ENCODE measurements at places on chromosomes 4 and X.

- no peak overlapping the region for H3K27ac ChIP-seq
- DNase-seq = no peak
- H3K4me1 ChIP-seq = no peaks in the 10 kb centered on the region
Measured at GRCh38 chr4:102451266-102451665, 49.9 kb upstream of the NFKB1 start.

- no peaks in the 10 kb centered on the region for H3K4me1 ChIP-seq
- peaks cover 13% of the 10 kb centered on the region for H3K27me3 ChIP-seq
- H3K4me3 ChIP-seq = no peak overlapping the region
Measured at GRCh38 chr4:2343476-2343875, 75.0 kb downstream of the ZFYVE28 start.

- H3K4me3 ChIP-seq = no peak overlapping the region
- DNase-seq = no peak
- H3K27me3 ChIP-seq = no peaks in the 10 kb centered on the region
- H3K4me1 ChIP-seq = peaks cover 2% of the 10 kb centered on the region
- no peaks in the 10 kb centered on the region for H3K36me3 ChIP-seq
- H3K27ac ChIP-seq = no peak overlapping the region
Measured at GRCh38 chr4:78483811-78484210, 67.8 kb upstream of the ANXA3 start.

- DNase-seq = peak; percentile 11
- no peaks in the 10 kb centered on the region for H3K4me1 ChIP-seq
- no peak overlapping the region for H3K4me3 ChIP-seq
- H3K36me3 ChIP-seq = no peaks in the 10 kb centered on the region
Measured at GRCh38 chr4:138663883-138664282, 351.7 kb upstream of the NOCT start.

- H3K4me3 ChIP-seq = no peak overlapping the region
- no peaks in the 10 kb centered on the region for H3K4me1 ChIP-seq
- H3K36me3 ChIP-seq = no peaks in the 10 kb centered on the region
- no peak overlapping the region for H3K27ac ChIP-seq
Measured at GRCh38 chr4:8646296-8647093, 53.9 kb downstream of the CPZ start.

- H3K27ac ChIP-seq = no peak overlapping the region
- no peaks in the 10 kb centered on the region for H3K4me1 ChIP-seq
- no peaks in the 10 kb centered on the region for H3K36me3 ChIP-seq
- no peak overlapping the region for H3K4me3 ChIP-seq
- no peaks in the 10 kb centered on the region for H3K27me3 ChIP-seq
Measured at GRCh38 chr4:139985401-139985800, 168.6 kb downstream of the MAML3 start.

DNA sequence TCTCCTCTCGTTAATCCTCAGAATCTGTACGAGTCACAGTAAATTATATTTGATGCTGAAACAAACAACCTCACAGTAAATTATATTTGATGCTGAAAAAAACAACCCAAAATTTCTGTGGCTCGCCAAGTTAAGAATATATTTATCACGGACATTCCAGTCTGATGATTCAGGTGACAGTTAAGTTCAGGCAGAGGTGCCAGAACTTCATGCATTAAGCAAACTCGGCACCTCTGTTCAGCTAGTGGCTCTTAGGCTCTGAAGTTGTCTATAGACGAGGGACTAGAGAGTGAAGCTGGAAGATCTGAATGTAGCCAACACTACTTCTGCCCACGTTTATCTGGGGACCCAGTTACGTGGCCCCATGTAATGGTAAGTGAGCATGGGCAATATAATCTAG, 132.2 kb upstream of the AGA start:
- no peak overlapping the region for H3K27ac ChIP-seq
- H3K4me1 ChIP-seq = peaks cover 10% of the 10 kb centered on the region
- no peaks in the 10 kb centered on the region for H3K27me3 ChIP-seq
- no peaks in the 10 kb centered on the region for H3K36me3 ChIP-seq
- no peak for DNase-seq

DNA sequence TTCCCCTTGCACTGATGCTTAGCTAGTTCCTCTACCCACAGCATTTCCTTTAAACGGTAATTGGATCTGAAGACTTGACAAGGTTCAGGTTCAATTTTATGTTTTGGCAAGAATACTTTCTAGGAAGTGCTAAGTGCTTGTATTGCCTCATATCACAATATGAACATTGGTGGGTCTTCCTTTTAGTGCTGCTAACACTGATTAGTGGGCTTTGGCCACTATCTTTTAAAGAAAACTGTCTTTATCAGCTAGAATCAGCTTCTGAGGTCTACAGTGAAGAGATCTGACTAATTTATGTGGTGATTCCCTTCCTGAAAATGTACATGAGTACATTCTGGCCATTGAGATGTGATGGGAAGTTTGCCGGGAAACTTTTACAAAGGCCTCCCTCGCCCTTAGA, 316.7 kb upstream of the KLF3 start:
- no peaks in the 10 kb centered on the region for H3K36me3 ChIP-seq
- H3K27ac ChIP-seq = no peak overlapping the region
- no peaks in the 10 kb centered on the region for H3K4me1 ChIP-seq
- H3K27me3 ChIP-seq = peaks cover 4% of the 10 kb centered on the region

GRCh38 chr4:118035309-118035708, 1.0 kb downstream of the NDST3 start:
- no peaks in the 10 kb centered on the region for H3K36me3 ChIP-seq
- no peak overlapping the region for H3K4me3 ChIP-seq
- H3K27me3 ChIP-seq = 0 out of 2 replicates have a peak, but pooled peaks cover 2% of the 10 kb centered on the region
- no peak overlapping the region for H3K27ac ChIP-seq
- no peaks in the 10 kb centered on the region for H3K4me1 ChIP-seq

DNA sequence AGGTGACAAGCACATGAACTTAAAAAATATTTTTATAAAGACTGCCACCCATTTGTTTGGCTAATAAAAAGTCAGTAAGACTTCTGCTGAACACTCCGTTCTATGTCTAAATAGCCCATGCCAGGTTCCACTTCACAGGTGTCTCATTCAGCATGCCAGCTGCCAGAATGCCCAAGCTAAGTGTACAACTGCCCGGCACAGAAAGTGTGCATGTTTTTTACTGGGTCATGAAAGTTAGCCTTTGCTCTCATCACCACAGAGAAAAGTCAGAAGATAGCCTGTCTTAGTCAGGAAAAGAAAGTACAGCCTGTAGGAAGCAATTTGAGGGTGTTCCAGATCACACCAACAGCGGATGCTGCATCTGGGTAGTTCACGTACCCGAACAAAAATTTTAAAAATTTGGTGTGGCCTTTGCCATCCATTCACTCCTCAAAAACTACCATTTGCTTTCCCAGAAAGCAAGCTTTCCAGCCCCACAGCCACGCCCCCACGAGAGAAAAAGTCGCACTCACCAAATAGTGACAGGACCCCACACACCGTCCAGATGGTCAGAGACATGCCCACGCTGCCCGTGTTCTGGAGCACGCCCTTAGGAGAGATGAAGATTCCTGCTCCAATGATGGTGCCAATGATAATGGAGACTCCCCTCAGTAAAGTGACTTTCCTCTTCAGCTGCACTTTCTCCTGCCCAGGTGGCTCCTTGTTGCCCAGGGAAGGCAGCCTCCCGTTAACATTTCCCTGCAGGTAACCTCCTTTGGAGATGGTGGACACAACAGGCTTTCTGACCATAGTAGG, 671 bp downstream of the SLC7A11 start:
- no peaks in the 10 kb centered on the region for H3K36me3 ChIP-seq
- no peaks in the 10 kb centered on the region for H3K27me3 ChIP-seq
- DNase-seq = peak; percentile 38
- peak overlapping the region; percentile 92 for H3K27ac ChIP-seq

GRCh38 chrX:27619975-27620374, 29.8 kb downstream of the DCAF8L2 start:
- no peaks in the 10 kb centered on the region for H3K27me3 ChIP-seq
- peak; percentile 8 for DNase-seq
- H3K36me3 ChIP-seq = no peaks in the 10 kb centered on the region
- H3K27ac ChIP-seq = no peak overlapping the region

DNA sequence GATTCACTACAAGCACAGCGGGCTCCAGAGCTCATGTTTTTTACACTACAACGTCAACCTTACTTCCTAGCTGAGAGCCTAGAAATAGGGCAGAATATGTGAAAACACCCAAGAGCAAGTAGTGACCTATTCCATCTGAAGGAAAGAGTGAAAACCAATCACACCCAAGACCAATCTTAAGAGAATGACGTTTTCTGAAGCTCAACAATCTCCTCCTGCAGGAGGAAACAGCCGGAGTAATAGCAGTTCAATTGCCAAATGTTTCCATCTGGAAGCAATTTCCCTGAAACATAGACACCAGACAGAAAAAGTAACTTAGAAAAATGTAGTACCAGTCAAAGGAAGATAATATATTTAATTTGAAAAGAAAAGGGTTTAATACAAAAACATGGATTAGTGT, 142.4 kb downstream of the ANXA5 start:
- H3K4me1 ChIP-seq = no peaks in the 10 kb centered on the region
- H3K27ac ChIP-seq = no peak overlapping the region
- H3K4me3 ChIP-seq = no peak overlapping the region
- H3K27me3 ChIP-seq = no peaks in the 10 kb centered on the region
- no peak for DNase-seq
- no peaks in the 10 kb centered on the region for H3K36me3 ChIP-seq

- no peak for DNase-seq
- no peak overlapping the region for H3K27ac ChIP-seq
- H3K27me3 ChIP-seq = no peaks in the 10 kb centered on the region
- peaks cover 12% of the 10 kb centered on the region for H3K4me1 ChIP-seq
Measured at GRCh38 chrX:136159611-136160025, 12.3 kb downstream of the FHL1 start.

- H3K27me3 ChIP-seq = peaks cover 20% of the 10 kb centered on the region
- no peaks in the 10 kb centered on the region for H3K36me3 ChIP-seq
- no peak overlapping the region for H3K4me3 ChIP-seq
- DNase-seq = no peak
- no peaks in the 10 kb centered on the region for H3K4me1 ChIP-seq
Measured at GRCh38 chr4:57168982-57169381, 58.8 kb upstream of the IGFBP7 start.

DNA sequence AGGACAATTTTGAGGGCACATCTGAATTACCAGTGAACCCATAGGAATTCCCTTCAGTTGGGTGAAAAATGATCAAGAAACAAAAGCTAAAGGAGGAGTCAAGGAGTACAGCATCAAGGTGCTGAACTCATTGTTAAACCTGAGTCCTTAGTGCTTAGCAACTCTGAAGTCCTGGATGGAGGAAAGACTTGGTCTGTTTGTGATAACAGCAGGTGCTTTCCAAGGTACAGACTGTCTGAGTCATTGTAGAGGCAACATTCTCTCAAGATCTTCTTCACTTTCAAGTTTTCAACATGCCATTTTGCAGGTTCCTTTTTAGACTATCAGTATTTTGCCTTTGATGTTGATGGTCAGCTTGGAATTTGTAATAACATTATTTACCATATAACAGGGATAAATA, 293.9 kb downstream of the AFF2 start:
- H3K4me1 ChIP-seq = no peaks in the 10 kb centered on the region
- no peaks in the 10 kb centered on the region for H3K27me3 ChIP-seq
- H3K36me3 ChIP-seq = no peaks in the 10 kb centered on the region
- H3K4me3 ChIP-seq = no peak overlapping the region
- DNase-seq = no peak
- H3K27ac ChIP-seq = no peak overlapping the region

DNA sequence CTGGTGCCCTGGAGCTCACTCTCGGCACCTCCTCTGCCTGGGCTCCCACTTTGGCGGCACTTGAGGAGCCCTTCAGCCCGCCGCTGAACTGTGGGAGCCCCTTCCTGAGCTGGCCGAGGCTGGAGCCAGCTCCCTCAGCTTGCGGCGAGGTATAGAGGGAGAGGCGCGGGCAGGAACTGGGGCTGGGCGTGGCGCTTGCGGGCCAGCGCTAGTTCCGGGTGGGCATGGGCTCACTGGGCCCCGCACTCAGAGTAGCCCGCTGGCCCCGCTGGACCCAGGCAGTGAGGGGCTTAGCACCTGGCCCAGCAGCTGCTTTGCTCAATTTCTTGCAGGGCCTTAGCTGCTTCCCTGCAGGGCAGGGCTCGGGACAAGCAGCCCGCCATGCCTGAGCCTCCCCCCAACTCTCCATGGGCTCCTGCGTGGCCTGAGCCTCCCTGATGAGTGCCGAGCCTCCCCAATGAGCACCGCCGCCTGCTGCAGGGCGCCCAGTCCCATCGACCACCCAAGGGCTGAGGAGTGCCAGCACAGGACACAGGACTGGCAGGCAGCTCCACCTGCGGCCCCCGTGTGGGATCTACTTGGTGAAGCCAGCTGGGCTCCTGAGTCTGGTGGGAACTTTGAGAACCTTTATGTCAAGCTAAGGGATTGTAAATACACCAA, 26.7 kb upstream of the FAM90A26 start:
- H3K27me3 ChIP-seq = no peaks in the 10 kb centered on the region
- DNase-seq = no peak
- no peak overlapping the region for H3K27ac ChIP-seq
- no peaks in the 10 kb centered on the region for H3K4me1 ChIP-seq
- no peak overlapping the region for H3K4me3 ChIP-seq
- no peaks in the 10 kb centered on the region for H3K36me3 ChIP-seq

DNA sequence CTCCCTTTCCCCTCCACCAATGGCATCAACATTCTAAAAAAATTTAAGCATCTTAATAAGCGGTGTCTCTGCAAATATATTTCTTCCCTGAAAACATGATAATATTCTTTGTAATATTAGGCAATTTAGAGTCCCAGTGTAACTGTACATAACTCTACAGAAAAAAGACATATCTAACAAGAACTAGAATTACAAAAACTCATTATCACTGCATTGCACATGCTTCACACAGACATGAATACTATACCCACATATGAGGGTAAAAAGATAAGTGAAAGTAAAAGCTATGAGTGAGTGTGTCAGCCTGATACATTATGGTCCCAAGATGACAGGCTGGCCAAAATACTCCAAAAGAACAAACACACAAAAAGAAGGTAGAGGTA, 2.4 kb upstream of the FGB start:
- H3K4me3 ChIP-seq = no peak overlapping the region
- H3K4me1 ChIP-seq = no peaks in the 10 kb centered on the region
- H3K27me3 ChIP-seq = no peaks in the 10 kb centered on the region
- no peak overlapping the region for H3K27ac ChIP-seq
- no peak for DNase-seq

GRCh38 chrX:24963823-24964222, 51.9 kb downstream of the ARX start:
- no peak overlapping the region for H3K4me3 ChIP-seq
- H3K27ac ChIP-seq = no peak overlapping the region
- no peaks in the 10 kb centered on the region for H3K4me1 ChIP-seq
- H3K36me3 ChIP-seq = no peaks in the 10 kb centered on the region

GRCh38 chr4:126715681-126716080, 917.1 kb upstream of the INTU start:
- no peaks in the 10 kb centered on the region for H3K27me3 ChIP-seq
- H3K4me1 ChIP-seq = no peaks in the 10 kb centered on the region
- no peak overlapping the region for H3K27ac ChIP-seq
- no peaks in the 10 kb centered on the region for H3K36me3 ChIP-seq

DNA sequence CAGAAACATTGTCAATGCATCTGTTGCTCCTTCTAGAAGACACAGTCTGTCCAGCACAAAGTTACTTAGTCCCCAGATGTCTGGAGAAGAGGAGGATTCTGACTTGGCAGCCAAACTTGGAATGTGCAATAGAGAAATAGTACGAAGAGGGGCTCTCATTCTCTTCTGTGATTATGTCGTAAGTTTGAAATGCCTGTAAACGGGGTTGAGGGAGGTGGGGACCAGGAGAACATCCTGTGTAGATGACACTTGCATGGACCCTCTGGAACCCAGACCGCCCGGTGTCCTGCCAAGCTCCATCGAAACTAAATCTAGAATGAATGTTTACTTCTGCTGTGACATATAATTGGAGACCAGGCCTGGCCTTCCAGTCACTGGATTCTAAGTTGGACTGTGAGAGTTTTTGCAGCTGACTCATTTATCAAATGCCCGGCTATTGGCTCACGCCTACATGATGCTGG, 45.0 kb upstream of the MSANTD1 start:
- peak; percentile 67 for DNase-seq
- H3K4me1 ChIP-seq = peaks cover 18% of the 10 kb centered on the region
- no peaks in the 10 kb centered on the region for H3K27me3 ChIP-seq
- peaks cover 15% of the 10 kb centered on the region for H3K36me3 ChIP-seq
- H3K4me3 ChIP-seq = no peak overlapping the region
- H3K27ac ChIP-seq = peak overlapping the region; percentile 56

Data from IMR-90 (cell line).